Stimulated activated CD4-positive, alpha-beta T cell treated with anti-CD3 and anti-CD28 coated beads, Interleukin-1b, Interleukin-23, amount 100 ng/mL, for 1 hour (primary cell): ENCODE measurements at places on chromosomes 4 and X.

DNA sequence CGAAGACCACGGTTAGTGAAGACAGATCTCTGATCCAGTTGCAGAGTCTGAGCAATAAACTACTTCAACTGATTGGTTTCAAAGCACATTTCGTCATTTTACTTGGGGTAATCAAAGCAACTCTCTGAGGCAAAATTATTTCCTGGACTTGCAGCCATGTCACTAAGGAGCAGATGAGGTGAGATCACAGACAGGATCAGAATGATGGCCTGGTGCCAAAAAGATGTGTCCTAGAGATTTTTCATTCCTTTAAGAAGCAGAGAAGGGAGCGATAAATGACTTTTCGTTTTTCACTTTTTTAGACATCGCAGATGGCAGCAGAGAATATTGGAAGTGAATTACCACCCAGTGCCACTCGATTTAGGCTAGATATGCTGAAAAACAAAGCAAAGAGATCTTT, 83.9 kb downstream of the PTTG2 start:
- DNase-seq, result no peak

- no peak for DNase-seq
Measured at GRCh38 chr4:14831416-14831815, 170.9 kb upstream of the CPEB2 start.

DNA sequence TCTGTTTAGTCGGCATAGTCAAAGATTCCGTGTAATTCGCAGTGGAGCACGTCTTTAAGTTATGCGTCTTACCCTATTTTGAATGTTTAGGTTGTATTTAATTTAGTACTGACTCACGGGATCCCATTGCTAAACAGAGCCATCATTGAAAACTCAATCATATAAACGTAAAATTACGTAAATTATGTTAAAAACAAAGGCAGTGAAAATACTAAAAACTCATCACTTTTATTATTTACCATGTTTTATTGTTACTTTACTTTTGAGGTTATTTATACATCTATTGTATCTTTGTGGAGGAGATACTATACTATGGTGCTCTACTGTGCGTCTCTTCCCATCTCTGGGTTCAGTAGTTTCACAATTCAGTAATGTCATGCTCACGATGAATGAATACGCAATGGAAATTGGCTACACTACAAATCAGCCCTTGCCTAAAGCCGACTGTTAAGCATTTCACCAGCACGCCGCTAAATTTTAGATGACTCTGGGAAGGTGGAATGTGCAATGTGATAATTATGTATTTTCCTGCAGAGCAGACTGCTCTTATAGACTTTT, 944 bp downstream of the FUNDC2 start:
- DNase-seq, result no peak

GRCh38 chr4:186904101-186904500, 180.4 kb upstream of the FAT1 start:
- DNase-seq, result no peak

DNA sequence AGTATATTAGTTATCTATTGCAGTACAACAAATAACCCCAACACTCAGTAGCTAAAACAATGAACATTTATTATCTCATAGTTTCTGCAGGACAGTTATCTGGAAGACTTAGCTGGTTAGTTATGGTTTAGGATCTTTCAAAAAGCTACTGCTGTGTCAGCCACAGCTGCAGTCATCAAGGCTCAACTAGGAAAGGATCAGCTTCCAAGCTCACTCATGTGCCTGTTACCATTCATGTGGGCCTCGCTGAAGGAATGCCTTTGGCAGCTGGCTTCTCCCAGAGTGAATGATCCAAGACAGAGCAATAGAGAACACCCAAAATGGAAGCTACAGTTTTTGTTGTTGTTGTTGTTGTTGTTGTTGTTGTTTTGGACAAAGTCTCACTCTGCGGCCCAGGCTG, 13.5 kb upstream of the PRSS48 start:
- DNase-seq, result no peak

GRCh38 chr4:104470770-104471169, 23.9 kb downstream of the CXXC4 start:
- no peak for DNase-seq
